Kidney (tissue), 22 donors: ENCODE measurements at places on chromosomes 13 and 19. TPM values are rescaled to one million over a fixed set of nuclear protein-coding genes. Genes with fewer than 3 reads are reported as not detected.

GRCh38 chr19:30362156-30362754 lies 9.9 kb upstream of the ZNF536 start:
- no peak overlapping the region for H3K4me3 ChIP-seq
- no peaks in the 10 kb centered on the region for H3K36me3 ChIP-seq
- DNase-seq: no peak
- H3K4me1 ChIP-seq: no peaks in the 10 kb centered on the region

DNA sequence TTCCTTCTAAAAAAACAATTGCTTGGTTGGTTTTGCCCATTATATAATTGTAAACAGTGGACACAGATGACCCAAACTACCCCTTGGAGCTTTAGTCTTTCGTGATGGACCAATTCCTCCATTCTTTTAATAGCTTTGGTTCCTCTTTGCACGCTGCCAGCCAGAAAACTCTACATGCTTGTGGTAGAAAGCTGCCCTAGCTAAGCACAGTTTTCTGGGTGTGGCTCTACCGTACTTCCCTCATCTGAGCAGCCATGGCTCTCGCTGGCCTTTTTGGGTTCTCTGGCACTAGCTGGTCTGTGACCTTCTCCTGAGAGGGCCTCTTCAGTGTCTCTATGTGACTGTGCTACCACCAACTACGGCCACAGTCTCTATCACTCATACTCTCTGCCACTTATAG lies 29.9 kb upstream of the CEBPA start:
- H3K36me3 ChIP-seq: no peaks in the 10 kb centered on the region
- DNase-seq: no peak
- H3K27ac ChIP-seq: no peak overlapping the region
- H3K4me3 ChIP-seq: no peak overlapping the region
- no peaks in the 10 kb centered on the region for H3K4me1 ChIP-seq
- no peaks in the 10 kb centered on the region for H3K27me3 ChIP-seq

GRCh38 chr13:73767191-73767741 lies 366.9 kb downstream of the KLF12 start:
- no peak overlapping the region for H3K4me3 ChIP-seq
- no peak for DNase-seq
- H3K36me3 ChIP-seq: no peaks in the 10 kb centered on the region

GRCh38 chr13:20945952-20946383 lies 43.4 kb upstream of the XPO4 start:
- H3K27me3 ChIP-seq: peaks cover 3% of the 10 kb centered on the region
- H3K36me3 ChIP-seq: no peaks in the 10 kb centered on the region
- peaks cover 2% of the 10 kb centered on the region for H3K4me1 ChIP-seq
- DNase-seq: peak; percentile 39
- H3K4me3 ChIP-seq: no peak overlapping the region
- H3K27ac ChIP-seq: no peak overlapping the region

Gene PCP2
- total RNA-seq: 6.1 TPM

GRCh38 chr19:35222373-35223015 lies 6.0 kb downstream of the FAM187B start:
- no peaks in the 10 kb centered on the region for H3K27me3 ChIP-seq
- DNase-seq: no peak
- H3K4me1 ChIP-seq: no peaks in the 10 kb centered on the region
- no peaks in the 10 kb centered on the region for H3K36me3 ChIP-seq
- H3K4me3 ChIP-seq: no peak overlapping the region
- H3K27ac ChIP-seq: no peak overlapping the region

DNA sequence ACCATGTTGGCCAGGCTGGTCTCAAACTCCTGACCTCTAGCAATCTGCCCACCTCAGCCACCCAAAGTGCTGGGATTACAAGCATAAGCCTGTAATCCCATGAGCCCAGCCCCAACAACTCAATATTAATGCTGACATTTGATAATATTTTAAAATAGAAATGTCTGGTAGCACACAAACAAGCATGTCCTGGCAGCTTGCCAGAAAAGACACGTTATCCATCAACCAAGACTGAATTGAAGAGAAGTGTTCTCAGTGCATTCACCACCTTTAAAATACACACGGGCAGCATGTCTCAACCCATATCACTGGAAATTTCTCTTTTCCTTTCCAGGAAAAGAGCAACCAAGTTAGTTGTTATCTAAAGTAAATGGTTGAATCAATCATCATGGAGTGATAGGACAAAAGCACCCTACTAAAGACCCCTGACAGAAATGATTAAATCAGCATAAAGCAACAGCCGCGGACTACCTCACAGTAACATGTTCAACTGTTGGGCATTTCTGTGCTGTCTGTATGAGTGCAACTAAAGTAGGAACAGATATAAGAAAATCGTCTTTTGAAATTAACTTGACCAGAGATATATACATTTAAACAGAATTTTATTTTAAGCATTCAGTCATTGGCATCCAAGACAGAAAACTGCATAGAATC lies 25.0 kb downstream of the LHFPL6 start:
- H3K4me1 ChIP-seq: no peaks in the 10 kb centered on the region
- H3K36me3 ChIP-seq: no peaks in the 10 kb centered on the region
- H3K27me3 ChIP-seq: no peaks in the 10 kb centered on the region
- DNase-seq: no peak
- no peak overlapping the region for H3K4me3 ChIP-seq
- no peak overlapping the region for H3K27ac ChIP-seq

- no peak overlapping the region for H3K27ac ChIP-seq
- H3K27me3 ChIP-seq: no peaks in the 10 kb centered on the region
- H3K4me1 ChIP-seq: peaks cover 4% of the 10 kb centered on the region
- H3K36me3 ChIP-seq: no peaks in the 10 kb centered on the region
These were observed 5.5 kb downstream of the WDFY2 start for GRCh38 chr13:51589793-51590192.

GRCh38 chr19:54014920-54015560 lies 23.6 kb downstream of the CACNG6 start:
- H3K4me1 ChIP-seq: no peaks in the 10 kb centered on the region
- no peaks in the 10 kb centered on the region for H3K36me3 ChIP-seq
- no peak overlapping the region for H3K27ac ChIP-seq
- peaks cover 3% of the 10 kb centered on the region for H3K27me3 ChIP-seq
- no peak overlapping the region for H3K4me3 ChIP-seq

GRCh38 chr13:93881411-93881810 lies 598.1 kb downstream of the DCT start:
- no peaks in the 10 kb centered on the region for H3K27me3 ChIP-seq
- no peaks in the 10 kb centered on the region for H3K4me1 ChIP-seq
- H3K4me3 ChIP-seq: no peak overlapping the region
- no peak overlapping the region for H3K27ac ChIP-seq

Gene ODAD3
- total RNA-seq: 1.5 TPM

- H3K27ac ChIP-seq: peak overlapping the region; percentile 99
- no peaks in the 10 kb centered on the region for H3K4me1 ChIP-seq
- H3K27me3 ChIP-seq: no peaks in the 10 kb centered on the region
These were observed 632 bp upstream of the MTIF3 start for GRCh38 chr13:27450921-27451471.

GRCh38 chr13:20446405-20446804 lies 79.3 kb downstream of the CRYL1 start:
- no peak overlapping the region for H3K27ac ChIP-seq
- no peaks in the 10 kb centered on the region for H3K27me3 ChIP-seq
- no peak overlapping the region for H3K4me3 ChIP-seq
- H3K36me3 ChIP-seq: no peaks in the 10 kb centered on the region

- H3K4me3 ChIP-seq: no peak overlapping the region
- no peak for DNase-seq
- no peaks in the 10 kb centered on the region for H3K36me3 ChIP-seq
- no peaks in the 10 kb centered on the region for H3K27me3 ChIP-seq
These were observed 160.2 kb upstream of the GPR12 start for GRCh38 chr13:26920614-26921355.

GRCh38 chr19:45352062-45352461 lies 11.5 kb downstream of the KLC3 start:
- H3K27me3 ChIP-seq: no peaks in the 10 kb centered on the region
- H3K4me1 ChIP-seq: no peaks in the 10 kb centered on the region
- H3K36me3 ChIP-seq: peaks cover 8% of the 10 kb centered on the region
- no peak overlapping the region for H3K4me3 ChIP-seq

DNA sequence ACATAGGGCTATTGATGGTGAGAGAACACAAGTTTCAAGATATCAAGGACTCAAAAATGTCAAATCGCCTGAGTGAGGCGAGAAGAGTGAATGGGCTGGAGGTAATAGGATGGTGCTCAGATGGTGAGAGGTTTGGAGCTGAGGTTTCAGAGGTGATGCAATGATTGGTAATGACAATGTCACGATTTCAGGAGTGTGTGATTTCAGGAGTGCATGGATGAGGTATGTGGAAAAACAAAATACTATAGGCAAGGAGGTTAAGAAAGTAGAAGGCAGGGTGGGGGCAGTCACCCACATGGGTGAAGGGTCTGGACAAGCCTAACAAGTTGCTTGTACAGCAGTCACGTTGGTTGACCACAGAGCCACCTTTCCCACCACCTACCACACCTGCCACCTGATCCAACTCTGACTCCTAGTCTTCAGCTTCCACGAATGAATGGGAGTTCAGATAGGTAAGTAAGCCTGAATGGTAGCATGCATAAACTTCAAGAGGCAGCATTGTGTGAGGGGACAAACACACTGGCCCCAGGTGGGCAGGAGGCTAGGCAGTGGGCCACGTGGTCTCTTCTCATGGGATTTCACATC lies 71.5 kb downstream of the RUBCNL start:
- no peak overlapping the region for H3K4me3 ChIP-seq
- H3K27me3 ChIP-seq: no peaks in the 10 kb centered on the region
- no peak overlapping the region for H3K27ac ChIP-seq
- no peaks in the 10 kb centered on the region for H3K36me3 ChIP-seq
- no peaks in the 10 kb centered on the region for H3K4me1 ChIP-seq

- no peak for DNase-seq
- H3K4me1 ChIP-seq: peaks cover 75% of the 10 kb centered on the region
- no peak overlapping the region for H3K4me3 ChIP-seq
- H3K27ac ChIP-seq: no peak overlapping the region
- H3K27me3 ChIP-seq: no peaks in the 10 kb centered on the region
These were observed 45.3 kb downstream of the LRCH1 start for GRCh38 chr13:46598140-46598819.

Gene C1QTNF9
- 0.25 TPM for total RNA-seq

DNA sequence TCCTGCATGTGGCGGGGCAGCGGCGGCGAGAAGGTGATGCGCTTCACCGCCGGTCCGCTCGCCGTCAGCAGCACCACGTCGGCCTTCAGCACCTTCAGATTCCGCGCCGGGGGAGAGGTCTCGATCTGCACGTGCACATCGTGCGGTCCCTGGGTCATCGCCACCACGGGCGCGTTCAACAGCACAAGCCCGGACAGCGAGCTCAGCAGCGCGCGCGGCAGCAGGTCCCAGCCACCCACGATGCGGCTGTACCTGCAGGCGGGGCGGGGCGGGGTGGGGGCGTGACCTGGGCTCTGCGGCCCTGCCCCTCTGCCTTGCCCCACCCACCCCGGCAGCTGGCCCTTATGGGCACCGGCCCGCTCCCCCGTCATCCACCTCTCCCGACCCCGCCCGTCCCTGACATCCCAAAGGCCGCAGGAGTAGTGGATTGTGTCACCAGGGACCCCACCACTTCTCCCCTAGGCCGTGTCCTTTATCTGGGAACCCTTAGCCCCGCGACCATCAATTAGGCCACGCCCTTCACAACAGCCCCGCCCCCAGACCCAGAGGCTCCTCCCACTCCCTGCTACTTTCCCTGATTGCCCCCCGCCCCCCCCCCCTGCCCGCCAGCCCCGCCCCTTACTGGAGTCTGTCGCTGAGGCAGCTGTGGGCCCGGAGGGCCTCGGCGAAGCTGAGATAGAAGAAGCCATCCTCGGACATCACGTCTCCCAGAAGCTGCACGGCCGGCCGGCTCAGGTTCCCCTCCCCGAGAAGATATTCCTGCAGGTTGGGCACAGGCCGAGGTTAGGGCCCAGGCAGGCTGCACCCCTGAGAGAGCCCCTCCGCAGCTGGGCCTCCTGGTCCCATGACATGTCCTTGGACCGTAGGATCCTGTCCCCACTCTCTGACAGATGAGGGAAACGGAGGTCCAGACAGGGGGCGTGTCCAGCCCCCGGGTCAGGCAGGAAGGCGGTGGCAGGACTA lies 6.1 kb downstream of the IL4I1 start:
- peaks cover 5% of the 10 kb centered on the region for H3K4me1 ChIP-seq
- no peak overlapping the region for H3K4me3 ChIP-seq
- peak; percentile 37 for DNase-seq
- no peaks in the 10 kb centered on the region for H3K27me3 ChIP-seq

Gene GPR4
- 9.7 TPM for total RNA-seq

Gene IGFL3
- total RNA-seq: not detected

- no peaks in the 10 kb centered on the region for H3K4me1 ChIP-seq
- no peak overlapping the region for H3K4me3 ChIP-seq
- H3K27ac ChIP-seq: no peak overlapping the region
- H3K27me3 ChIP-seq: no peaks in the 10 kb centered on the region
- no peak for DNase-seq
- no peaks in the 10 kb centered on the region for H3K36me3 ChIP-seq
These were observed 219.9 kb downstream of the RFC3 start for GRCh38 chr13:34037636-34038540.

DNA sequence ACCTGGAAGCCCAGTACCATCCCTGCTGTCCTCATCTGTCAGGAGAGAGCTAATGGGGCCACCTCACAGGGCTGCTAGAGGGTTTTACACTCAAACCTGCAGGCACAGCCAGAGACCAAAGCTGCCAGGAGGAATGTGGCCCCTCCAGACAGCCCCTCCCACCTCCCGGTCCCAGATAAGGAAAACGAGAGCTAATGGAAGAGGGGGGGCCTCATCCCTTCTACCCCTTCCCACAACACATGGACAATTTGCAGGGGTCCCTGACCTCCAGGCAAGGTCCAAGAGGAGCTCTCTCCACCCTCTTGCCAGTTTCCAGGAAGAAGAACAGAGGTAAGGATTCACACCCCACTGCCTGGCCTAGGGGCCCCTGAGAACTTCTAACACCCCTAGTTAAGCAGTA lies 1.6 kb upstream of the PEPD start:
- peaks cover 11% of the 10 kb centered on the region for H3K4me1 ChIP-seq
- no peaks in the 10 kb centered on the region for H3K27me3 ChIP-seq
- DNase-seq: no peak
- H3K4me3 ChIP-seq: no peak overlapping the region
- no peaks in the 10 kb centered on the region for H3K36me3 ChIP-seq

Gene ELL
- total RNA-seq: 25.2 TPM
